ENCODE measurements at places on chromosomes 5 and 9. TPM values are rescaled to one million over a fixed set of nuclear protein-coding genes. Genes with fewer than 3 reads are reported as not detected.

SLC6A3 gene
- not detected for total RNA-seq

GGTA1 gene
- 0.46 TPM for total RNA-seq

WNT8A gene
- total RNA-seq: not detected

EFNA5 gene
- 34.8 TPM for total RNA-seq

DMGDH gene
- total RNA-seq: 3.2 TPM

SV2C gene
- not detected for total RNA-seq

CCL27 gene
- total RNA-seq: not detected

KIF24 gene
- total RNA-seq: 0.90 TPM

DNA sequence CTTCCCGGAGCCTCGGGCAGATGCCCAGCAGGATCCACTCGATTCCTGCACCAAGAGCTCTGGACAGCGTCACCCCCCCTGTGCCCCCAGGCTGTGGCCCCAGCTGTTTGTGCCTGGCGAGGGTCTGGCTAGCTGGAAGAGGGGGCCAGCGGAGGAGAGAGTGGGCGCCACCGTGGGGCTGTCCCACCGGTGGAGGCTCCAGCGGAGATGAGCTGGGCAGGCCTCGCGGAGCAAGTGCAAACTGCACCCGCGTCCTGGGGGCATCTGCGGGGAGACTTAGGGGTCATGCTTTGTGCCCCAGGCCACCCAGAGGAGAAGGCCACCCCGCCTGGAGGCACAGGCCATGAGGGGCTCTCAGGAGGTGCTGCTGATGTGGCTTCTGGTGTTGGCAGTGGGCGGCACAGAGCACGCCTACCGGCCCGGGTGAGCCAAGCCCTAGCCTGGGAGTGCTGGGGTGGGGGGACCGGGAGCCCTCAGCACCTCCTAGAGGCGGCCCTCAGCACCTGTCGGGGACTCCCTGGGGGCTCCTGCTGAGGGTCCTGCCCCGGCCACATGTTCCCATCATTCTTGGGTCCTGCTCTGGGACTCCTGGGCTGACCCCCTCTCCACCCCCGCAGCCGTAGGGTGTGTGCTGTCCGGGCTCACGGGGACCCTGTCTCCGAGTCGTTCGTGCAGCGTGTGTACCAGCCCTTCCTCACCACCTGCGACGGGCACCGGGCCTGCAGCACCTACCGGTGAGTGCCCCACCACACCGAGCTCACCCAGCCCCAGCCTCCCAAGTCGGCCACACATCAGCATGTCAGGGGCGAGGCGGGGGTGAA is 5.4 kb downstream of the EGFL7 start:
- no peak overlapping the region for H3K27ac ChIP-seq
- no peaks in the 10 kb centered on the region for H3K27me3 ChIP-seq
- H3K4me1 ChIP-seq: peaks cover 7% of the 10 kb centered on the region
- no peak for DNase-seq

DNA sequence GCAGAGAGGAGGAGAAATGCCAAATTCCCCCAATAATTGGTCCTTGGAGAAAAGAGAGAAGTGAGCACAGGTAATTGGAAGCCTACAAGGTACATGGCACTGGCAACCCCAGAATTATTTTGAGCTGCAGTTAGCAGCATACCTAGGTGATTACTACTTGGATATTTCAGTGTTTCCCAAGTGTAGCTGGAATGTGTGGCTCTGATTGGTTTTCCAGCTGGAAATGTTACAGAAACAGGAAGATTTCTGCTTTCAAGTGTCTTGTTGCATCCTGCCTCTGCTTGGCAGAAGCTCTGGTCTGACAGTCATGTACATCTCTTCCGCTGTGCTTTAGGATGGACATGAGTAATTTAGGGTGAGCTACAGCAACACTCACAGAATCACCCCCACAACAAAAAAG is 262.1 kb downstream of the ENC1 start:
- H3K27ac ChIP-seq: no peak overlapping the region
- no peaks in the 10 kb centered on the region for H3K27me3 ChIP-seq
- no peaks in the 10 kb centered on the region for H3K36me3 ChIP-seq
- DNase-seq: no peak

DNA sequence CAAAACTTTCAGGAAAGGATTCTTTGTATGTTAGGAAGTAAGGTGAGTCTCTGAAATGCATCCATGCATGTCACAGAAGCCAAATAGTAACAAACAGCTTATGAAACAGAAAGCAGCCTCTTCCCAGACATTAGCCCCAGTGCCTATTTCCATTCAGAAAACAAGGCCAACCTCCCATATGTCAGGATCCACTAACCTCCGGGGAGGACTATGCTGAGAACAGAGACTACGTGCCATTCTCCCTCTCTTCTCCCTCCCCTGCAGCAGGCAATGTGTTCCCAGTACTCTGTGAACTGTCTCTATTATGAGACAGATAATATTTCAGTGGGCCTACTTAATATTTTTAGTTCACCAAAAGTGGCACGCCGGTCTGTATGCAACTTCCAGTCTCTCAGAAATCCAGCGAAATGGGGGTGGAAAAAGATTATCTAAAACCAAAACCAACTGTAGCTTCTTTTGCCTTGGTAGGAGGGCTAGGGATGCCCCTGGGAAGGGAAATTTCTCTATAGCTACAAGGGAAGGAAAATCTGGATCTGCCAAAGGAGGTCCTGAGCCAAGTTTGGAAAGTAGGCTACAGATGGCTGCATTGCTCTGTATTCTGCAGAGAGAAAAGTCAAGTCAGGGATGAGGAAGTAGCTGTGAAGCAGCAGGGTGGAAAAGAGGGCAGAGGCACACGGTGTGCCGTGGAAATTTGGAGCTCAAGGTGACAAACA is 42.0 kb downstream of the VLDLR start:
- DNase-seq: no peak
- no peaks in the 10 kb centered on the region for H3K27me3 ChIP-seq
- H3K27ac ChIP-seq: no peak overlapping the region
- no peaks in the 10 kb centered on the region for H3K36me3 ChIP-seq
- H3K4me1 ChIP-seq: peaks cover 19% of the 10 kb centered on the region
- no peak overlapping the region for H3K4me3 ChIP-seq

DNA sequence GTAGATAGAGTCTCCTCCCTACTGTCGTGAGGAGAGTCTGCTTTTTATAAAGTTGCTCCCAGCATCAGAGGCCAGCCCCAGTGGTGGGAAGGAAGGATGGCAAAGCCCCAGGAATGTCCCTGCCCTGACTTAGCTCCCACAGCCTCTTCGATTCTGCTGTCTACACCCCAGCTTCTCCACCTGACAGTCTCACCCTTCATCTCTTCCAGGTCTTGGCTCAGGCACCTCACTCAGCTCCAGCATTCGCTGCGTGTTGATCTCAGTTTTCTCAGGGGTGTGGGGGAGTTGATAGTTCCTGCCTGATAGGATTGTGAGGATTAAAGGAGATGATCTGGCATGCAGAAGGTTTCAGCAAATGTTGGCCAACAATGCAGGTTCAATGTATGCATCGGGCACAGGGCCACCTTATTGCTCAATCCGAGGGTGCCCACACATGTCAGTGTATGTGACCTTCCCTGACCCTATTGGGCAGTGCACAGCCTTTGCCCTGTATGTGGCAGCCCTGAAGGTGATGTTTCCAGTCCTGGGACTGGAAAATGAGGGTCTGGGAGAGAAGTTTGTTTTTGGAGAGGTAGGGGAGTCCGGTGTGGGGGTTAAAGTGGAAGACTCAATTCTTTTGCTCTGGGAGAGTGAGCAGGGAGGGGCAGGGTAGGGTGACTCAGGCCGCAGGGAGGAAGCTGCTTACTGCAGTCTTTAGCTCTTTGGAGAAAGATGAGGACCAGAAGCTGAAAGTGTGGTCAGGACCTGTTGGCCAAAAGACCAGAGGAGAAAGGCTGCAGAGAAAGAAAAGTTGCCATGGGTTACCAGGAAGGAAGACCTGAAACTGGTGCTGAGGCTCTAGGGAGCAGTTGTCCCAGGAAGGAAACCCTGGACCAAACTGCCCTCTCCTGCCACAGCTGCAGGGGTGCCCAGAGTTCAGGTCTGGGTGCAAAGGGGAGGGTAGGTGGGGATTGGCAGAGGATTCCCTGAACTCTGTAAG is 153.2 kb downstream of the MACROH2A1 start:
- no peak for DNase-seq
- H3K27me3 ChIP-seq: no peaks in the 10 kb centered on the region
- H3K27ac ChIP-seq: peak overlapping the region; percentile 2
- H3K36me3 ChIP-seq: no peaks in the 10 kb centered on the region
- peaks cover 52% of the 10 kb centered on the region for H3K4me1 ChIP-seq

DNA sequence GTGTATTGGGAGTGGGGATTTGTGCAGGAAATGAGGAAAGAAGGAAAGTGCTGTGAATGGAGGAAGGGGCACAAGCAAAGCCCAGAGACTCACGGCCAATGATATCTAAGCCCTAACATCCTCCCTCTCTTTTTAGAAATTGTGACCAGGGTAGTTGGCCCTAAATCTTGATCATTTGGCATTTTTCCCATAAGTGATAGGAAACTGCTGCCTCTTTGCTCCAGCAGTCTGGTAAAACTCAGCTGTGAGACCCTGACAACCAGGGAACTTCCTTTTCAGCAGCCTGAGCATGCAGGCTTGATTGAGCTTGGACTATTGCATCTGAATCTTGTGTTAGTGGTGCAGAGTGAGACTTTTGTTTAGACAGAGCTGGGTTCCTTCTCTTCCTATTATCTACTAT is 9.6 kb upstream of the ADRB2 start:
- no peaks in the 10 kb centered on the region for H3K4me1 ChIP-seq
- no peaks in the 10 kb centered on the region for H3K36me3 ChIP-seq
- H3K27ac ChIP-seq: no peak overlapping the region
- no peak for DNase-seq
- no peak overlapping the region for H3K4me3 ChIP-seq

GRCh38 chr5:124981901-124982300 is 235.5 kb upstream of the ZNF608 start:
- H3K27ac ChIP-seq: no peak overlapping the region
- H3K27me3 ChIP-seq: no peaks in the 10 kb centered on the region
- DNase-seq: no peak
- H3K4me3 ChIP-seq: no peak overlapping the region
- peaks cover 1% of the 10 kb centered on the region for H3K36me3 ChIP-seq
- peaks cover 27% of the 10 kb centered on the region for H3K4me1 ChIP-seq

GRCh38 chr5:42641336-42642005 is 115.1 kb upstream of the CCDC152 start:
- no peaks in the 10 kb centered on the region for H3K4me1 ChIP-seq
- H3K36me3 ChIP-seq: no peaks in the 10 kb centered on the region
- no peak overlapping the region for H3K27ac ChIP-seq
- H3K27me3 ChIP-seq: no peaks in the 10 kb centered on the region
- H3K4me3 ChIP-seq: no peak overlapping the region

DNA sequence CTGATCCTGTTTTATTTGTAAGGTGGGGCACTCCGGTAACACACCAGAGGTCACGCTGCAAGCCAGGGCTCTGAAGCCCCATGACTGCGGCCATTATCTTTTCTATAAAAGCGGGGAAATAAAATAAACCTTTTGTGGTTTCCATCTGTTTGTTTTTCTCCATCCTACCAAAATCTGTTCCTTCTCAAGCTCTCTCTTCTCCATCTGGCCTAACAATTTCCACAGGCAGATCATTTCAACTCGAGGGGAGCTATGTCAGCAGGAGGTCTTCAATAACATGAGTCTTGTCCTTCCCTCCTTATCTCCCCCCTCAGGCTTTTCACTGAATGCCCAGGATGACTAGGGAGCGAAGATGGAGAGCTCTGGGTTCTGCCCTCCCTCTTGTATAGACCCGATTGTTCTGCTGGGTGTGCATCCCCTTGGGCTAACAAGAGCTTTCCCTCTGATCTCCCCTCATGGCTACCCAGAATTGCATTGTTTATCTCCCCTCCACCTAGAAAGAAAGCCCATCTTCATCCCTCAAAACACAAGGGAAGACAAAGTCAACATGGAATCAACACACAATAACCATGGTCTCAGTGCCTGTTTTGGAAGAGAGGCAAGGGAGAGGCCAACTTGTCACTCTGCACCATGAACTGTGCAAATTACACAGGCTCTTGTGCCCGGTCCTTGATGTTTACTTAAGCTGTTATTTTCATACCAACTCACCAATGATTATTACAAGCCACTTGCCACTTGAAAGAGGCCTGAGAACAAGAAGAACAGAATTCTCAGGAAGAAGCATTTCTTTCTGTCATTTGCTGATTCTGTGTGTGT is 187.8 kb downstream of the FANCC start:
- H3K4me3 ChIP-seq: no peak overlapping the region
- DNase-seq: no peak
- H3K36me3 ChIP-seq: peaks cover 2% of the 10 kb centered on the region
- H3K27me3 ChIP-seq: no peaks in the 10 kb centered on the region

GRCh38 chr9:107872457-107873192 is 383.1 kb upstream of the KLF4 start:
- H3K27ac ChIP-seq: no peak overlapping the region
- peaks cover 6% of the 10 kb centered on the region for H3K4me1 ChIP-seq
- H3K27me3 ChIP-seq: peaks cover 1% of the 10 kb centered on the region
- H3K36me3 ChIP-seq: no peaks in the 10 kb centered on the region
- no peak overlapping the region for H3K4me3 ChIP-seq
- no peak for DNase-seq

- peaks cover 18% of the 10 kb centered on the region for H3K4me1 ChIP-seq
- no peaks in the 10 kb centered on the region for H3K27me3 ChIP-seq
- no peak overlapping the region for H3K27ac ChIP-seq
- no peak for DNase-seq
- H3K36me3 ChIP-seq: peaks cover 8% of the 10 kb centered on the region
Observed at GRCh38 chr9:81656004-81656403, 33.3 kb downstream of the TLE1 start.

- H3K27me3 ChIP-seq: no peaks in the 10 kb centered on the region
- H3K27ac ChIP-seq: peak overlapping the region; percentile 99
- H3K4me3 ChIP-seq: peak overlapping the region; percentile 89
- H3K36me3 ChIP-seq: no peaks in the 10 kb centered on the region
Observed at GRCh38 chr5:139295346-139296057, 2.0 kb downstream of the MATR3 start.

DNA sequence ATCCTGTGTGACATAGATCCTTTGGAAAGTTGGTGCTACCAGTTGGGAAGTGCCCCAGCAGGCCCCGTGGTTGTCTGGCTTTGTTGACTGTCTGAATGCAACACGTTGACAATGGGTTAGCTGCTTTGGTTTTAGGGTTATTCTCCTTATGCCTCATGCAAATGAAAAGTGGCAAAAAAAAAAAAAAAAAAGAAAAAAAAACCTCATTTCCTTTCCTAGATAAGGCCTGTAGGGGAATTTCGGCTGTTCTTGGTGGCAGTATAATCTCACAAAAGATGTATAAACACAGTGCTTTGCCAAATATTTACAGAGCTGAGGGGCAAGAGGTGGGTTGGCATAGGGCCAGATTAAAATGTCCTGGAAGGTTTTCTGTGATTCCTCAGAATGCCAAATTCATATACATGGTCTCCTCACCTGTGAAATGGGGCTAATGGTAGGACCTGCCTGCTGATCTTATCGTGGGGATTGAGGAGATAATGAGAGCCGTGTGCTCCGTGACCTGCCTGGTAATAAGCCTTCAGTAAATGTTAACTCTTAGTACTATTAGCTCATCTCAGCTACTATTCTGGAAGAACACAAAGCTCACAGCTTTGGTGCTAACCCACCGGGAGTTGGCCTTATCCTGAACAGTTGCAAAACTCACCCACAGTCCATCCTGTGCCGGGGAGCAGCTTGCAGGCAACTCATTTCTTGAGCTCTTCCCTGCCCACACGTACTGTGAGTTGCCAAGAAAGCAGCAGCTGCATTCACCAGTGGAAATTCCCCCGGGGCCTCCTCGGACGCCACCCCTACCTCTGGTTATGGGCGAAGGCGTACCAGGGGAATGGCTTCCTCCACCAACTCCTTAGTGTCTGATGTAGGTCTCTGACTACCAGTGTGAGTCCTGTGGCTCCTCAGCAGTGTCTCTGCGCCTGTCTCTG is 220.3 kb downstream of the NR3C1 start:
- no peak overlapping the region for H3K27ac ChIP-seq
- no peaks in the 10 kb centered on the region for H3K27me3 ChIP-seq
- H3K4me3 ChIP-seq: no peak overlapping the region
- H3K4me1 ChIP-seq: peaks cover 28% of the 10 kb centered on the region
- DNase-seq: no peak
- H3K36me3 ChIP-seq: peaks cover 2% of the 10 kb centered on the region

Data from chondrocyte (in vitro differentiated cells).